ENCODE measurements at places on chromosomes 1 and 21.

- no peak for DNase-seq
These were observed 23.2 kb downstream of the RHOU start for GRCh38 chr1:228758447-228758846.

- no peak for DNase-seq
These were observed 819 bp upstream of the GPR3 start for GRCh38 chr1:27391511-27392095.

DNA sequence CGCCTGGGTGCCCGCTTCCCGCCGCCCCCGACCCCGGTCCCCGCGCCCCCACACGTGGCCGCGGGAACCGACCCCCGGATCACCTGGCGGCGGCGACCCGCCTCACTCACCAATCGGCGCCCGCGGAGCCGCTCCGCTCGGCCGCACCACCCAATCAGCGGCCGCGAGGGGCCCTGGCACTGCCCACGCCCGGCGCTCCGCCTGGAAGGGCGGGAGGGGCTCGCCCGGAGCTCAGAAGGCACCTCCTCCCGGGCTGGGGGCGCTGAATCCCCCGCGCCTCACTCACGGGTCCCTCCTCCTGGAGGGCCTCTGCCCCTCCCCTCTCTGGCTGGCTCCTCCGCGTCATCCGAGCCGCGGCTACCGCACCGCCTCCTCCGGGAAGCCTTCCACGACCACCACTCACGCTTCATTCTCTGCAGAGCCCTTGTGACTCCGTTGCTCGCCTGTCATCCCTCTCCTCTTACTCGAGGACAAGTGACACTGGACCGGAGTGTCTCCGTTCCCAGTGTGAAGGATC is 374 bp downstream of the SH2D5 start:
- DNase-seq: no peak

GRCh38 chr21:45976701-45977311 is 4.8 kb upstream of the COL6A1 start:
- no peak for DNase-seq

- DNase-seq: peak; percentile 31
These were observed 59.4 kb upstream of the NEK2 start for GRCh38 chr1:211734791-211735190.

DNA sequence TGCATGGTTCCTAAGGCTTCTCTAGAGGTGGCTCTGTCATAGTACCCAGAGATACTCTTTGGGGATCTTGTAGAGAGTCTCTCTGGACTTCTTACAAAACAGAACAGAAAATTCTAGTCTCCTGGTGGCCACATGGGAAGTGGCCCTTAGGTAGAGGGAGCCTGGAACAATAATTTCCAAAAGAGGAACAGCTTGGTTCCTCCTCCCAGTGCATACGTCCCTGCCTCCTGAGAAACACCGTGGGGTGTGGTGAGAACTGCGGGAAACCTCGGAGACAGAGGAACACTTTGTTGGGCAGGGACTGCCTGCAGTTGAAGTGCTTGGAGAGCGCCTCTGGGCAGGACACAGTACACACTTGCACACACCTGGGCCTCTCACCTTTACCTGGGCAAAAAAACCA is 38.8 kb upstream of the EPHA8 start:
- DNase-seq: no peak

DNA sequence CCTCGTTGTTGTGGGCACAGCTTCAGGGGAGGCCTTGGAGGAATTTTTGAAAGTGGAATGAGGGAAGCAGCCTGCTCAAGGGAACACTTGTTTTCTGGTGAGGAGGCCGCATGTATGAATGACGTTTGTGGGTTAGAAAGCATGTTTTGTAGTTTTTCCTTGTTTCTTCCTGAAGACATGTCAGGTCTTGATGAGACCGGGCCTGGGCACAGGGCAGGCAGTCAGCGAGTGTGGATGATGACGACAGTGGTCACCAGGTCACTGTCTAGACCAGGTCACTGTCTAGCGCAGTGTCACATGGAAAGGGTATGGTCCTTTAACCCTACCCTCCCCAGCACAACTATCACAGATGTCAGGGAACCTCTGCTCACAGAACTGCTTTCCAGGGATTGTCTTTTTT is 7.3 kb downstream of the PSEN2 start:
- DNase-seq: no peak

DNA sequence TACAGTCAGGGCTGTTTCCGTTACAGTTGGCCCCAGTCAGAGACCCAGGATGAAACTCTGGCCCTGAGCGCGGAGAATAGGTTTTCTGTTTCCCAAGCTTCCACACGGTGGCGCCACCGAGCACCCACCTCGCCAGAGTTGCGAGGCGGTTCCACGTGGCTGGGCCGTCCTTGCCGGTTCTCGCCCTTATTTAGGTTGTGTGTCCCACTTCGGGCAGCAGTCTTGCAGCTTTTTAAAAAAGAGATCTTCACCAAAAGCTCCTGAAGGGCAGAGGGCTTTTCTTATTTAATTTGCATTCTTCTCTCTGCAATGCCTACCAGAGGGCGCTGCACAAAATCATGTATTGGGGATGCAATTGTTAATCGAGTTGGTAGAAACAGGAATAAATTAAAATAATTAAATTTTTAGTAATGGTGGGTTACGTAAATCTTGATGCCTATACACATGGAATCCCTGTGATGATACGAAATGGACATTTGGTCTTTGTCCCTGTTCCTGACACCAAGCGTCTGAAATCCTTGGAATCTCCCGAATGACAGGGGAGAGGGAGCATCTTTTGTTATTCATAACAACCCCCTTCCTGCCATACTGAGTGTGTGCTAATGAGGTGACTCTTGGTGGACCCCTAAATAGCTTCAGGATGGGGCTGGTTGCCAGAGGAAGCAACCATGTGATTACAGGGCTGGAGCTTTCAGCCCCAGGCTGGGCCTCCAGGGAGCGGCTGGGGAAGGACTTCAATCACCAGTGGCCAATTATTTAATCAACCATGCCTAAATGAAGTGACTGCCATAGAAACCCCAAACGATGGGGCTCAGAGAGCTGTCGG is 5.6 kb upstream of the S100A7 start:
- no peak for DNase-seq

- no peak for DNase-seq
These were observed 54.2 kb downstream of the WDR64 start for GRCh38 chr1:241706257-241706656.

DNA sequence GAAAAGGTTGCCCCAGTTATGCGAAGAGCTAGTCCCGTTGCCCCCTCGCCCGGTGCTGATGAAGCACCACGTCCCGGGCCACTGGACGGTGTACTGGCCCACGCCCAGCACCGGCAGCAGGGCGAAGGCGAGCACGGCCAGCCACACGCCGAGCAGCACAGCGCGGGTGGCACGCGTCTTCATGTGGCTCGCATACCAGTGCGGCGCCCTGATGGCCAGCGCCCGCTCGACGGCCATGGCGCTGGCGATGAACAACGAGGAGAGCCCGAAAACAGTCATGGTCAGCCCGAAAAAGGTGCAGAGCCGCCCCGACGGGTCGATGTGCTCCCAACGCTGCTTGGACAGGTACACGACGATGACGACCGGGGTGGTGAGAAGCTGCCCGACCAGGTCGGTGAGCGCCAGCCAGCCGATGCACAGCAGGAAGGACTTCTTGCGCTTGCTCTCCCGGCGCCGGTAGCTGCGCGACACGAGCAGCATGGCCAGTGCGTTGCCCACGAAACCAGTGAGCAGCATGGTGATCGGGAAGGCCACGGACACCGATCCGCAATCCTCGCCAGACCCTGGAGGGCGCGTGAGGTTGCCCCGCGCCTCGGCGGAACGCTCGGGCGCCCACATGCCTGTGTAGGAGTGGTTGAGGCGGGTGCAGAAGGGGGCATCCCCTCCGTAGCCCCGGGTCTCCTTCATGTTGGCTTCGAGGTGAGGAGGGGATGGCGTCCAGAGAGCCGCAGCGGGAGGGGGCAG is 553 bp downstream of the PTGER3 start:
- DNase-seq: no peak

GRCh38 chr1:19424651-19425570 is 60.4 kb downstream of the CAPZB start:
- DNase-seq: peak; percentile 48

- DNase-seq: no peak
These were observed 507.1 kb downstream of the SMYD3 start for GRCh38 chr1:245999697-246000637.

GRCh38 chr1:96346719-96347118 is 374.9 kb upstream of the PTBP2 start:
- no peak for DNase-seq

- DNase-seq: no peak
These were observed 56.3 kb downstream of the TBX15 start for GRCh38 chr1:118931876-118932275.

- DNase-seq: peak; percentile 19
These were observed 5.6 kb downstream of the PDZK1IP1 start for GRCh38 chr1:47184090-47184821.

DNA sequence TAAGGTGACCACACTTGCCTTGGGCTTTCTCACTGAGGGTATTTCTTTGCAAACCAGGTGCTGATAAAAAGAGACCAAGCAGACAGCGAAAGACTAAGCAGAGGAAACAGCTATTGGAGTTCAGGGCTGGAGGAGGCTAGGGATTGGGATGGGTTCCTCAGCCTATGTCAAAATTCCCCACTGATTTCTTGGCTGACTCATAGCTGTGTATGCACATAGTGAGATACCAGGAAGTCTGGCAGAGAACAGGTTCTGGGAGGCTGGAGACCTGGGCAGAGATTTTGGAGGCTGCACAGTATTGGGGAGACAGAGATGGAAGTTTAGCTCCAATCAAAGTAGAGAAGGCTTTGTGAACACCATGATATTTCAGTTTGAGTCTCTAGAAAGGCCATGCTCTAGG is 25.3 kb downstream of the YARS1 start:
- DNase-seq: no peak

- DNase-seq: no peak
These were observed 8.5 kb downstream of the SSR2 start for GRCh38 chr1:156012051-156012817.

DNA sequence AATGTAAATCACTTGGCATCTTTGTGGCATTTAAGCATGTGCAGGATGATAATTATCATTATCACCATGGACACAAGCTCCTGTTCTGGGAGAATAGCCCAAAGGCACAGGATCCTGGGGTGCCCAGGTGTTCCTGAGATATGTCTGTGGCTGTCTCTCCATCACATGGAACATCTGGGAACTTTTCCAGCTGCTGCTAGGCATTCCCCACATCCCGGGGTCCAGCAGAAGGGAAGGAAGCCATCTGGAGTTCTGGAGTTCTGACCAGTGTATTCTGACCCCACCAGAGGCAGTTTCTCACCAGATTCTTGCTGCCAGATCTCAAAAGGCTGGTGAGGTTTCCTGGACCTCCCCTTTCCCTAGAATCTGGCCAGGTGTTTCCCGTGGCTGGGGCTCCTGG is 259.7 kb upstream of the VAMP3 start:
- no peak for DNase-seq

- DNase-seq: no peak
These were observed 29.8 kb upstream of the BARHL2 start for GRCh38 chr1:90746857-90747256.

DNA sequence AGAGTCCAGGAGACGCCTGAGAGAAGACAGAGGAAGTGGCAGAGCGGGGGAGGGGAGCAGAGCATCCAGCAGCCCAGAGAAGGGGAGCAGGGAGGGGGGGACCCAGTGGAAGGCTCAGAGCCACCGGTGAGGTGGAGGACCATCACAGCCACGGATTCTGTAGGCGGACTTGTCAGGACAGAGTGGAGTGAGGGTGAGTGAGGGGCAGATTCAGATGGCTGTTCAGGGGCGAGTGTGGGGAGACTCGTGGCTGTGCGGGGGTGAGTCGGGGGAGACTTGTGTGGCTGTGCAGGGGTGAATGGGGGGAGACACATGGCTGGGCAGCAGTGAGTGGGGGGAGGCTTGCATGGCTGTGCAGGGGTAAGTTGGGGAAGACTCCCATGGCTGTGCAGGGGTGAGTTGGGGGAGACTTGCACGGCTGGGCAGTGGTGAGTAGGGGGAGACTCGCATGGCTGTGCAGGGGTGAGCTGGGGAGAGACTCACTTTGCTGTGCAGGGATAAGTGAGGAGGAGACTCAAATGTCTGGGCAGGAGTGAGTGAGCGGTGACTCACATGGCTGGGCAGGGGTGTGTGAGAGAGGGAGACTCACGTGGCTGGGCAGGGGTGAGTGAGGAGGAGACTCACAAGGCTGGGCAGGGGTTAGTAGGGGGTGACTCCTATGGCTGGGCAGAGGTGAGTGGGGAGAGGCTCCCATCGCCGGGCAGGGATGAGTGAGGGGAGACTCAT is 56.8 kb upstream of the ABCG1 start:
- DNase-seq: no peak

- no peak for DNase-seq
These were observed 6.7 kb upstream of the IRF2BP2 start for GRCh38 chr1:234616644-234617043.

- DNase-seq: no peak
These were observed 130.7 kb downstream of the SIPA1L2 start for GRCh38 chr1:232499188-232499587.

GRCh38 chr1:216356945-216357344 is 66.3 kb downstream of the USH2A start:
- no peak for DNase-seq

- no peak for DNase-seq
These were observed 268.8 kb upstream of the NCAM2 start for GRCh38 chr21:20729376-20729775.

GRCh38 chr1:175548774-175549173 is 194.6 kb downstream of the TNR start:
- no peak for DNase-seq

DNA sequence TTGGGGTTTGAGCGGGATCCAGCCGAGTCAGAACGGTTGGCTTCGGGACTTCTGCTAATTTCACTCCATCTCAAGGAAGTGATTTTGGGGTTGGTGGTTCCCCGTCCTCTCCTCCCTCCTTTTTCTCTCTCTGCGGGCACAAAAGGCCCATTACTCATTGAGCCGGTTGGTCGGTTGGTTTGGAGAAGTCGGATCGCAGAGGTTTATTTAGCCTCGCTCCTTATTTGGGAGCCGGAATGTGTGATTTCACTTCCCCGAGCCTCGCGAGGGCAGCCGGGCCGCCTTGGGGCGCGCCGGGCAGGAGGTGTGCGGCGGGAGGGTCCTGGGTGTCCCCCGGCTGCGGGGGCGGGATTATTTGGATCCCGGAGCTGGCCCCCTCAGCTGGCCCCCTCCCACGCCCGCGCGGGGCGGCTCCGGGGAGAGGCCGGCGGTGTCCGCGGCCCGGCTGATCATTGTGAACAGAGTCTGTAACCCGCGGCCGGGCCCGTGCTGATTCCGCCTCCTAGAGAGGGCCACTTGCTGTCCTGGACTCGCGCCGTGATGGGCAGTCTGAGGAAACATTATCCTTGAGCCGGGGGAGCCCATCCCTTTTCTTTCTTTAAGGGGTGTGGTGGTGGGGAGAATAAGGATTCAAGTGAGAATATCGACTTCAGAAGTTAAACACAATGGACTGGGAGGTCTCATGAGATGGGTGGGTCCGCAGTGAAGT is 1.2 kb downstream of the MAPKAPK2 start:
- no peak for DNase-seq

GRCh38 chr1:153934746-153935145 is 11.8 kb downstream of the DENND4B start:
- DNase-seq: no peak

- DNase-seq: no peak
These were observed 26.8 kb upstream of the EPHA8 start for GRCh38 chr1:22536506-22536905.

GRCh38 chr1:55318116-55318817 is 103.1 kb upstream of the USP24 start:
- DNase-seq: no peak

All from NCI-H187 treated with DMSO at 0.1 percent for 48 hours (cell line).